ENCODE measurements at places on chromosomes 4 and X.

DNA sequence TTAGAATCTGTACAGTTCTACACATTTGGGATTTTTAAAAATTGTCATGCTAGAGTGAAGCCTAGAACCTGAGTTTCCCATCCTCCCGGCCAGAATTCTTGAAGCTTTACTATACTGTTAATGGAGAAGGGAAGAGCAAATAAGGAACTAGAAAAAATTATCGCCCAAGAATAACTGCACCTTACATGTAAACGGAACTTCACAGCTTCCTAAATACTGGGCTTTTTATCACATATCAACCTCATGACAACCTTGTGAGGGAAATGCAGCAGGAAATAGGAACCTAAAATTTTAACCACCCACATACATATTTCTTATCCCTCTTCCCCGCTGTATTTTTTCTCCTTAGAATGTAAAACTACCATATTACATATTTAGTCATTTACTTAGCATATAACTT is 19.3 kb downstream of the ARHGEF9 start:
- H3K4me1 ChIP-seq = no peaks in the 10 kb centered on the region
- H3K36me3 ChIP-seq = peaks cover 3% of the 10 kb centered on the region
- no peak overlapping the region for H3K27ac ChIP-seq
- H3K4me3 ChIP-seq = no peak overlapping the region
- no peak for DNase-seq
- H3K27me3 ChIP-seq = no peaks in the 10 kb centered on the region

- no peaks in the 10 kb centered on the region for H3K4me1 ChIP-seq
- DNase-seq = no peak
- no peak overlapping the region for H3K27ac ChIP-seq
- H3K36me3 ChIP-seq = no peaks in the 10 kb centered on the region
- no peak overlapping the region for H3K4me3 ChIP-seq
Observed at GRCh38 chrX:120824021-120824420, 51.6 kb downstream of the CT47B1 start.

GRCh38 chr4:112545346-112545745 is 29.4 kb upstream of the NEUROG2 start:
- H3K4me3 ChIP-seq = no peak overlapping the region
- peaks cover 2% of the 10 kb centered on the region for H3K36me3 ChIP-seq
- no peak for DNase-seq
- H3K27me3 ChIP-seq = no peaks in the 10 kb centered on the region
- no peaks in the 10 kb centered on the region for H3K4me1 ChIP-seq
- H3K27ac ChIP-seq = no peak overlapping the region

GRCh38 chrX:45851434-45851991 is 650.8 kb upstream of the DIPK2B start:
- peak overlapping the region; percentile 50 for H3K27ac ChIP-seq
- H3K27me3 ChIP-seq = peaks cover 6% of the 10 kb centered on the region

DNA sequence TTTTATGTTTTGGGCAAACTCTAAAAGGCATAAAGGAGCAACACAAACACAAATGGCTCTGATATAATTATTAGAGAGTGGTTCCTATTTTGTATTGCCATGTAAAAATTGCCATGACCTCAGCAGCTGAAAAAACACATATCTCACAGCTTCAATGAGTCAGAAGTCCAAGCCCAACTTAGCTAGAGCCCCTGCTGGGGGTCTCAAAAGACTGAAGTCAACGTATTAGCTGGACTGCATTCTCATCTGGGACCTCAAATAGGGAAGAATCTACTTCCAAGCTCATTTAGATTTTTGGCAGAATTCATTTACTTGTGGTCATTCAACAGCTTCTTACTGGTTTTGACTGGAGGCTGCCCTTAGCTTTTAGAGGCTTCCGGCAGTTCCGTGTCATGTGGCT is 47.4 kb downstream of the FREM3 start:
- no peaks in the 10 kb centered on the region for H3K4me1 ChIP-seq
- H3K4me3 ChIP-seq = no peak overlapping the region
- H3K36me3 ChIP-seq = no peaks in the 10 kb centered on the region
- H3K27me3 ChIP-seq = no peaks in the 10 kb centered on the region

DNA sequence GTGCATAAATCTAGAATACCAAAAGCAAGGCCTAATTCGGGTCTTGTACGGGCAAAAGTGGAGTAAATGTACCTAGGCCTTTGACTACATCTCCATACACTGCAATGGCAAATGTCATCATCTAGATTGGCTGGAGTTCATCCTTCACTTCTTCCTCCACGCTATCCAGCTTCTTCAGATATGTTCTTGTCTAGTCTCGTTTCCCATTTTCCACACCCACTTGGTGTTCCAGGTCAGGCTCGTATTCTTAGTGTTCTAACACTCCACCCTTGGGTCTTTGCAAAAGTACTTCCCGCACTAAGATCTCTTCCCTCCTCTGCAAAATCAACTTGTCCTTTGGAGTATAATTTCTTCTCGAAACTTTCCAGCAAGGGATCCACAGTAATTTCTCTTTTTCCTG is 1.4 kb downstream of the COQ2 start:
- H3K27me3 ChIP-seq = no peaks in the 10 kb centered on the region
- no peak for DNase-seq
- H3K4me1 ChIP-seq = peaks cover 26% of the 10 kb centered on the region
- H3K36me3 ChIP-seq = no peaks in the 10 kb centered on the region
- H3K4me3 ChIP-seq = peak overlapping the region; percentile 74

- peaks cover 24% of the 10 kb centered on the region for H3K4me1 ChIP-seq
- no peak overlapping the region for H3K4me3 ChIP-seq
Observed at GRCh38 chr4:86338989-86339388, 20.9 kb downstream of the MAPK10 start.

DNA sequence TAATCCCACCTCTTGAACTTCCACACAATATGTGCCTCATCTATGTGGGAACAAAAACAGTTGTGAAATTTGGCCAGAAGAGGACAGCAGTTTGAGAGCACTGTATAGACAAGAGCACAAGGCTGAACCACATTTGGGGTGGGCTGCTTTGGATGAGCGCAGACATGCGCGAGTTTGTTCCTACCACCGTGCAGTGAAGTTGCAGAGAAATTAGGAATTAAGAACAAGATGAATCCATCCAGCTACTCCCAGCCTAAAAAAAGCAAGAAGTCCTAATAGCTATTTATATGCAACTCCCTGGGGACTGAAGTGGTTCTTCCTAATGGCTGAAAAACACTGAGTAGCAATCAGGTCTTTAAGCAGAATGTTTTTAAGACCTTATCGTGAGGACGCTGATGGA is 1.0 kb downstream of the GAB3 start:
- DNase-seq = no peak
- peaks cover 56% of the 10 kb centered on the region for H3K27me3 ChIP-seq
- H3K36me3 ChIP-seq = no peaks in the 10 kb centered on the region
- H3K27ac ChIP-seq = no peak overlapping the region
- H3K4me1 ChIP-seq = no peaks in the 10 kb centered on the region

- H3K27me3 ChIP-seq = no peaks in the 10 kb centered on the region
- no peak overlapping the region for H3K27ac ChIP-seq
- H3K4me1 ChIP-seq = peaks cover 9% of the 10 kb centered on the region
- no peak overlapping the region for H3K4me3 ChIP-seq
Observed at GRCh38 chr4:100836929-100837328, 319.1 kb upstream of the EMCN start.

DNA sequence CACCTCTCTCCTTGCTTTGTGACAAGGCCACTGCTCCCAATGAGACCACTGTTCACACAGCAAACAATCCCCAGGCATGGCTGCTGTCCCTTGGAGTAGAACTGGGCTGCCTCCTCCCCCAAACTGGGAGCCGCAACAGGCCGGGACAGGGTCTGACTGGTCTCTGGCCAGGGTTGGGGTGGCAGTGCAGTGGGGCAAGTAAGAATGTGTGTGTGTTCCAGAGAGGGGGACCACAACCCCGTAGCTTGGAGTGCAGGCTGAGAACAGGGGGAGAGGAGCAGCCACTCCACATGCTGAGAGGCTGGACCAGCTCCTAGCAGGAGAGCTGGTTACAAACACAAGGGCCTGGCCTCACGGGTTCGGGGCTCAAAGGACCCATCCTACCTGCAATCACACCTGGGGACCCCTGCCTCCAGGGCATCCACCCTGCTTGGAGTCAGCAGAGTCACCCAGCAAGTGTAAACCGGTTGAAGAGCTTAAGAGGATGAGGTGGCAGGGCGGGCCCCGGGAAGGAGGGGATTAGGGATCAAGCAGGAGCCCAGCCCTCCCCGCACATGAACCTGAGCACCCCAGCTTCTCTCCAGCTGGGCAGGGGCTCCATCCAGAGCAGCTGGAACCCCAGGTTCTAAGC is 3.8 kb upstream of the ZNF185 start:
- H3K36me3 ChIP-seq = no peaks in the 10 kb centered on the region
- H3K27ac ChIP-seq = peak overlapping the region; percentile 82
- no peak overlapping the region for H3K4me3 ChIP-seq
- DNase-seq = no peak
- peaks cover 2% of the 10 kb centered on the region for H3K27me3 ChIP-seq
- H3K4me1 ChIP-seq = peaks cover 21% of the 10 kb centered on the region

DNA sequence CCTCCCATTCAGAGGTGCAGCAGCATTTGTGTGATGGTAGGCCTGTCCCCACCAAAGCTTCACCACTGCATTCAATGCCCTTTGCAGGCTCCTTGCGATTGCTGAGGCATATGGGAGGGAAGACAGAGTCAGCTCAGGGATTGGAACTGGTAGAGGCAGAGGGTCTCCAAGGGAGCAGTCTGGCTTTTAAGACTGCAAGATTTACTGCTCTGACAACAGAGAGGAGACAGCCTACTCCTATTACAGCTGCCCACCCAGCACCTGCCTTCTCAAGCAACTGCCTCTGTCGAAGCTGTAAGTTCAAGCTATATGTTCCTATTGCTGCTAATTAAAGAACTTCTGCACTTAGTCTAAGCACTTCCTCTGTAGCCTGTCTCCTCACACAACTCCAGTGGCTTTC is 481.8 kb downstream of the FGF13 start:
- H3K27me3 ChIP-seq = no peaks in the 10 kb centered on the region
- H3K36me3 ChIP-seq = no peaks in the 10 kb centered on the region
- DNase-seq = no peak
- H3K4me3 ChIP-seq = no peak overlapping the region

DNA sequence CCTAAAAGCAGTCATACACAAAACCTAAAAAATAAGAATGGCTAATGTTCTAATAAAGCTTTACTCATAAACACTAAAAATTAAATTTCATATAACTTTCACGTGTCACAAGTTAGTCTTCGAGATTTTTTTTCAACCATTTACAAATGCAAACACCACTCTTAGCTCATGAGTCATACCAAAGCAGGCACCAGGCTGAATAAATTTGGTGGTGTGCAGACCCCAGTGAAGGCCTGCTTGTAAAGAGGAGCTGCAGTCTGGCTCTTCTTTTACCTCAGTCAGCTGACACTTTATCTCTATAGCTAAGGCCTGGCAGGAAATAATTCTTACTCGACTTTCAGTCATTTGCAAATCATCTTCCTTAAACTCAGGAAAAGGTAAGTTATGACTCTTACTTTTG is 37.4 kb downstream of the CLOCK start:
- no peaks in the 10 kb centered on the region for H3K27me3 ChIP-seq
- DNase-seq = no peak
- H3K27ac ChIP-seq = peak overlapping the region; percentile 55
- no peak overlapping the region for H3K4me3 ChIP-seq

DNA sequence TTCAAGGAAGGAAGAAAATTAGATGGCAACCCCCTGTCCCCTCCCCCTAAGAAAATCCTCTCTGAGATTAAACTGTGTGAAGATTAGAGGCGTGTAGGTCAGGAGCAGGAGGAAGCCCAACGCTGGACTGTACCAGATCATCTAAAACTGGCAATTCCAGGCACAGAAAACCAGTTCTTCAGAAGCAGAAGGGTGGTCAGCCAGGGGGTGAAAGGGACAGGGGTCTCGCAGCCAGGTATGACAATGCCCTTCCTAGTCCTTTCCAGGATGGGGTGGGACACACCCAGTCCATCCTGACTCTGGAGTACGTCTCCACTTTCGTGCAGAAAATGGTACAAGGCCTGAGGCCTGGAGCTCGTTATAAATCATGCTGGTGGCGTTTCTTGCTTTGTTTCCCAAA is 3.3 kb upstream of the RHOH start:
- no peak overlapping the region for H3K27ac ChIP-seq
- no peak overlapping the region for H3K4me3 ChIP-seq
- peaks cover 30% of the 10 kb centered on the region for H3K4me1 ChIP-seq
- no peaks in the 10 kb centered on the region for H3K36me3 ChIP-seq

DNA sequence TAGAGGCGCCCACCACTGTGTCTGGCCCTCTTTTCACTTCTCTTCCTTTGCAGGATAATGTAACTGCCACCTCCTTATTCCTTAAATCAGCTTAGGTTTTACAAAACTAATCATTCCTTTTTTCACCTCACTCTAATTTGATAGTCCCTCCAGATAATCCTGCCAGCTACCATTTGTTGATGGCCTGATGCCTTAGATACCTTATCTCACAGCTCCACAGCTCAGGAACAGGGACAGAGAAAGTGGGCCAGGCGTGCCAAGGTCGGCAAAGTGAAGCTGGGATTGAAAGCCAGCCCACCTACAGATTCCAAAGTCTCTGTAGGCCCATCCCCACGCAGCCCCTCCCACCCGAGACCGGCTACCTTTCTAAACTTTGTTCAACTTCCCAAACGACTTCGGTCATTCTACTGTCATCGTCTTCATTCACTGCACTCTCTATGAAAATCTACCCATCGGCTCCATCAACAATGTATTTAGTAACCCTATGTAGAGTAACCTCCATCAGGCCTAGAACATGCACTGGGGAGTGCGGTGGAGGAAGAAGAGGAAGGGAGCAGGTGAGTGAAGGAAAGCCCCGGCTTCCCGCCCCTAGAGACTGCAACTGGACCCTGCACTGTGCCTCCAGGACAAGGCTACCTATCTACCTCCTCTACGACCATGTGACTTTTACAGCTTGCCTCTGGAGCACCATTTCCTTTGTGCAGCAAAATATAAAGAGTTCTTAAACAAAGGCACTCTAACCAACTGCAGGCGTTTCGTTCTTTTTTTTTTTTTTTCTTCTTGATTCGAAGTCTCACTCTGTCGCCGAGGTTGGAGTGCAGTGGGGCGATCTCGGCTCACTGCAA is 1.5 kb downstream of the CASP6 start:
- no peak for DNase-seq
- peak overlapping the region; percentile 96 for H3K27ac ChIP-seq
- H3K36me3 ChIP-seq = peaks cover 20% of the 10 kb centered on the region
- peaks cover 41% of the 10 kb centered on the region for H3K4me1 ChIP-seq
- H3K27me3 ChIP-seq = no peaks in the 10 kb centered on the region

DNA sequence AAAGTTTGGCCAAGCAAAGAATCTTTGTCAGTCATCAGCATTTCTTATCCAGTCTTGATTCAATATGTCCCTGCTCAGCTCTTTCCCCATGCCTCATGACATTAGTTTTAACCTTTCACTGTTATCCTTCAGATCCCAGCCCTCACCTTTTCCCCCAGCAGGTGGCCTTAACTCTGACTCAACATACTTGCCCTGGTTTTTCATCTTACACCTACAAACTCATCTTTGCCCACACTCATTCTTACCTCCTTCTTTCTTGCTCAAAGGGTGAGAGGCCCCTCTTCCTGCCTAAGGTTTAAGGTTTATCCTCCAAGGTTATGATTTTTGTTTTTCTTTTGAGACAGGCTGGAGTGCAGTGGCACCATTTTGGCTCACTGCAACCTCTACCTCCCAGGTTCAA is 10.6 kb upstream of the ANXA5 start:
- no peak overlapping the region for H3K27ac ChIP-seq
- no peaks in the 10 kb centered on the region for H3K36me3 ChIP-seq
- no peak for DNase-seq
- peaks cover 13% of the 10 kb centered on the region for H3K4me1 ChIP-seq
